ENCODE measurements at places on chromosomes 12 and 14.

DNA sequence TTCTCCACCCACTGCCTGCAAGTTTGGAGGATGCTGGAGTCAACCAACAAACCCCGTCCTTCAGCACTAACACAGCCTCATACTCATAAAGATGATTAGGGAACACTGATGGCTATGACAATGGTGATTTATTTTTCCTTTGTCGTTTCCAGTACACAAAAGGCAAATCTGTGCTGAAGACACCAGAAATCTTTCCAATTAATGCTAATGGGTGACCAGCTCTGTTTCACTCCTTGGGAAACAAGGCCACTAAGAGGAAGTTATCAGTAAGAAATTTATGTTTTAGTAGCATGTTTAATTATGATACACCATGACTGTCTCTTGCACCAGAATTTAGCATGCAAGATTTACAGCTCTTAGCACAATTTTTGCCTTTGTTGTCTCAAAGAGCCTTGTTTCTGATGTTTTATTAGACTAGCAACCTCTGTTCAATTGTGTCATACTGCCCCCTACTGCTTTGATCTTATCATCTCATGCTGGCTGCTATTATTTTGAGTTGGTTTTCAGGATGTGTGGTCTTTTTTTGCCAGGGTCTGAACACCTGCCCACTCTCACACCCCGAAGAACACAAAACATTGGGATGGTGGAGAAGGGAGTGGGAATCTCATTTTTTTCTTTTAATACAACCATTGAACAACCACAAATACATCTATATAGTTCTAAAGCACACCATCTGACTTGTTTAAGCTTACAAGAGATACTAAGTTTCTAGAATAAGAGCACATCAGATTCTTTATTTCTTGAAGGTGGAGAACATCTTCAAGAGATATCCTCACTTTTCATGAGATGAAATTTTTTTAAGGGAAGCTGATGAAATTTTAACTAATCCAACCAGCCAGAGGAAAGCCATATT lies 160.9 kb downstream of the SPTSSA start:
- DNase-seq: no peak

GRCh38 chr12:109899783-109900751 lies at the start of gene TCHP:
Gene TCHP (plus strand): TSS chr12:109900274. CDS start chr12:109903027, 2,753 bp downstream.
- peak; percentile 90 for DNase-seq

DNA sequence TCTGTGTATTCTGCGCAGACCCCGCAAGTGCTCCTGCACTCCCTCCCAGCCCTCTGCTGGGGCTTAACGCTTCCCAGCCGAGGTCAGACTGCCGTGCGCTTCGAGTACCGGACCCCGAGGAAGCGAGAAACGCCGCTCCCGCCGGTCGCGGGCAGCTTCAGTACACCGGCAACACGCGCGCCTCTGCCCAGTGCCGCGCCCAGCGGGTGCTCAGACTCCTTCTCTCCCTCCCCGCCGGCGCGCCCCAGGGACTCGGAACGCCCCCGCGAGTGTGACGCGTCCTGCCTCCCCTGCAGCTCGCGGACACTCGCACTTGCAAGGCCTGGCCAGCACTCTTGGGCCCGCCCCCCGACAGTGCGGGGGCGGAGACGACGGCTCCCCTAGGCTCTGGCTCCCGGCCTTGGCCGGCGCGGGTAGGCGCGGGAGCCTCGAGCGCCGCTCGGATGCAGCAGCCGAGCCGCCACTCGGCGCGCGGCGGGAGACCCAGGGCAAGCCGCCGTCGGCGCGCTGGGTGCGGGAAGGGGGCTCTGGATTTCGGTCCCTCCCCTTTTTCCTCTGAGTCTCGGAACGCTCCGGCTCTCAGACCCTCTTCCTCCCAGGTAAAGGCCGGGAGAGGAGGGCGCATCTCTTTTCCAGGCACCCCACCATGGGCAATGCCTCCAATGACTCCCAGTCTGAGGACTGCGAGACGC lies at the start of gene PTGER2:
Gene PTGER2, plus strand, starts transcription at position 410 of the 692 bp plus-strand sequence. Its CDS starts 237 bp downstream, at position 647.
- peak; percentile 92 for DNase-seq

DNA sequence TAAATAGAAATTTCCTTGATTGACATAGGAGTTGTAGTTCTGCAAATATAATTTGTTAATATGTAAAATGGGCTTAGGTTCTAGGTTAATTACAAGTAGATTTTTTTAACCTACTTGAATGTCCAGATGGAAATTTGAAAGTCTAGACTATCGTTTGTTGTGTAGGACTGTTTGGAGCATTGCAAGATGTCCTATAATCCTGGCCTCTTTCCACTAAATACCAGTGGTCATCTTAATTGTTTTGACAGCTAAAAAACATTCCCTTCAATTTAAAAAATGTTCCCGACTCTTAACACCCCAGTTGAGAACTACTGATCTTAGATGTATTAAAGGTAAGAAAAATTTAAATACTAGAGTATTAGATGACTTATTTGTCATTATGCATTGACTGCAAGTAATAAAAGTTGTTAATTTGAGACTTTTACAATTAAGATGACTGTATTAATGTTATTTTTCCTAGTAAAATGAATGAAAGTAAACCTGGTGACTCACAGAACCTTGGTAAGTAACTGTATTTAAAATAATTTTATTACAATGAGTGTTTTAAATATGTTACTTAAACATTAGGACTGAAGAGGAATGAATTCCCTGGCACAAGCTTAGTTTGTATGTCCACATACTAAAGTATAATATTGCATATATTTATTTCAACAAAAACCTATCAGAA lies 21.8 kb downstream of the G2E3 start:
- DNase-seq: no peak

DNA sequence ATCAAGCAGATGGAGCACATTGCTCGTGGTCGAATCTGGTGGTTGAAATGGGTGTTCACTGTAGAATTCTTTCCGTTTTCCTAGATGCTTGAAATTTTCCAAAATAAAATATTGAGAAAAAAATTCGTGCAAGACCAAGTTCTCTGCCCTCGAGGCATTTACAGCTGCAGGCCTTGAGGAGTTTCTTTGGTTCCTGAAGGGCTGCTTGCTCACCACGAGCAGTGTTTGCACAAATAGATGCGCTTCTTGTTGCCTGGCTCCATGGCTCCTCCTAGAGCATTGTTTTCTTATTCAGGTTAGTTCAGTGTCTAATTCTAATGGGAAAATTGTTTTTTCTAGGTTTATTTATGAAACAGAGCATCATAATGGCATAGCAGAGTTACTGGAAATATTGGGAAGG lies 74.5 kb upstream of the DYNC1H1 start:
- DNase-seq: no peak

DNA sequence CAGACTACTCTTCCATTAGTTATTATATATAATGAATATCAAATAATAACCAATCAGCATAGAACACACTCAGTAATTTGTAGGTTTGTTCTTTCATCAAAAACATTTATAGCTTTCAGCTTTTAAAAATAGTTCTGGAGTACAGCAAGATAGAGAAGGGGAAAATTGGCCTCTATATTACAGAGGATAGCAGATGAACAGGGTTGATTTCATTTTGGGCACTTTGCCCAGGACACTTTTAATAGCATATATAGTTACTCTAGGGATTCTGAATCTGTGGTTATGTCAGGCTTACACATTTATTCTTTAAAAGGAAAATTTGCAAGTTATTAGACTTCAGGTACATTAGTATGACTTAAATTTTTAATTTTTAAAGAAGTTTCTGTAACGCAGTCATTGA lies 52.6 kb downstream of the IFT81 start:
- no peak for DNase-seq

- DNase-seq: no peak
Measured at GRCh38 chr12:125259178-125259867, 194.1 kb downstream of the AACS start.

GRCh38 chr12:25248137-25248536 lies 2.6 kb downstream of the KRAS start:
- no peak for DNase-seq

DNA sequence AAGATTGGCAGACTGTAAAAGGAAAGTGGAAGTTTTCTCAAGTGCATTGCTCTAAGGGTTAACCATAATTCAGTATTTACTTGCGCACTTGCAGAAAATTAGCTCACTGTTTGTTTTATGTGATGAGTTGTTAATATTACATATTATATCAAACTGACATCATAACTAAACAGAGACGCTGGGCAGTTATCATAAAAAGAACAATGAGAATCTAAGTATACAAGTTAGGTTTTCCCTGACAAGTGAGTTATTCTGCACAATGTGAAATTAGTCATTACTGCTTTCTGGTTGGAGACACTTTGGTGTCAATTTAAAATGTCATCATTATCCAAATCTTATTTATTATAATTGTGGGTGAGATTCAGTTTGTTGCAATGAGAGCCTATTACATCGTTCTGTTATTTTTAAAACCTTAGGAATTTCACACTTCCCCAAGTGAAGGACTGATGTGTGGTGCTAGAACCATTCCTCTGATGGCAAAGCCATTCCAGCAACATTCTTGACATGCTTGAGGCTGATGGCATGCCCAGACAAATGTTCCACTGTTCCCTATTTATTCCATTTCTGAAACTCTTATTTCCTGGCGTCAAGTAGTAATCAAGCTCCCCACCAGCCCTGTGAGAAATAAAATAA lies 90.1 kb upstream of the FLRT2 start:
- no peak for DNase-seq

DNA sequence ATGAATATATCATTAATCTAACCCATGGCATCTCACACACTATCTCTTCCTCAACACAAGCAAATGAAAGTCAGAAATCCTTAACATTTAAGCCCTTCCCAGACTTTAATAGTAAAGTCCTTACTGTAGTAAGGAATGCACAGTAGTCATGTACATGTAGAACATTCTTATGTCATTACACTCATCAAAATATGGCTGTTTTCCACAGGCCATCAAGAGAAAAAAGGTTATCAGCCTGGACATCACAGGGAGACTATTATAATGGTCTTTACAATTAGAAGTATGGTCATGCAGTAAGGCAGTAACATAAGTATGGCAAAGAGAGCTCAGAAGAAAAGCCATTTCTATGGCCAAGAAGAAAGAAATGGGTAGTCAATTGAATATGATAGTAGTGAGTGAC lies 121.2 kb downstream of the SLC6A15 start:
- DNase-seq: no peak

DNA sequence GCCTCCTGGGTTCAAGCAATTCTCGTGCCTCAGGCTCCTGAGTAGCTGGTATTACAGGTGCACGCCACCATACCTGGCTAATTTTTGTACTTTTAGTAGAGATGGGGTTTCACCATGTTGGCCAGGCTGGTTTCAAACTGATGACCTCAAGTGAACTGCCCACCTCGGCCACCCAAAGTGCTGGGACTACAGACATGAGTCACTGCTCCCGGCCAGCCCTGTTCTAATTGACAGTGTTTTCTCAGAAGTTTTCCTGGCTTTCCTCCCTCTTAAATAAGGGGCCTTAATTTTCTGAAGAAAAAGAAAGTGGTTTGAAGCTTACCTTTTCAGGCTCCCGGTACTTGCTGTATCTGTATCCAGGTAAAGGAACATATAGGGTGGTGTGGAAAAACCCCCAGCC lies 1.7 kb downstream of the HAL start:
- no peak for DNase-seq

DNA sequence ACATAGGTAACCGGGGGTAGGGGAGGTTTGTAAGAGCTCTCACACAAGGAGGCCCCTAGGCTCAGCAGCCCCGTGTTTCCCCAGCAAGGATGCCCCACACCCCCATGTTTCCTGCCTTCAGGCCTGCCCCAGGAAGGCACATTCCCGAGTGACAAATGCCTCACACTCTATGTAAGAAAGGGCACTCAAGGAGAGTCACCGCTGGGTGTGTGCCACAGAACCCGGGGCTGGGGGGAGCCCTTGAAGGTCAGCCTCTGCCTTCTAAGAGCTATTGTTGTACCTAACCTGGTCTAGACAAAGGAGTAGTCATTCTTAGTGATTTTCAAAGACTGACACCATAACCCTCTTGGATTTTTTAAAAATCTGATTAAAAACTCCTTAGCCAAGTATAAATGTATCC lies 333.6 kb downstream of the DPF3 start:
- DNase-seq: no peak

GRCh38 chr14:49999146-49999761 lies 106.4 kb downstream of the ARF6 start:
- peak; percentile 91 for DNase-seq

- no peak for DNase-seq
Measured at GRCh38 chr12:19689801-19690472, 250.6 kb downstream of the AEBP2 start.

- DNase-seq: no peak
Measured at GRCh38 chr12:13713556-13714410, 267.6 kb downstream of the GRIN2B start.

DNA sequence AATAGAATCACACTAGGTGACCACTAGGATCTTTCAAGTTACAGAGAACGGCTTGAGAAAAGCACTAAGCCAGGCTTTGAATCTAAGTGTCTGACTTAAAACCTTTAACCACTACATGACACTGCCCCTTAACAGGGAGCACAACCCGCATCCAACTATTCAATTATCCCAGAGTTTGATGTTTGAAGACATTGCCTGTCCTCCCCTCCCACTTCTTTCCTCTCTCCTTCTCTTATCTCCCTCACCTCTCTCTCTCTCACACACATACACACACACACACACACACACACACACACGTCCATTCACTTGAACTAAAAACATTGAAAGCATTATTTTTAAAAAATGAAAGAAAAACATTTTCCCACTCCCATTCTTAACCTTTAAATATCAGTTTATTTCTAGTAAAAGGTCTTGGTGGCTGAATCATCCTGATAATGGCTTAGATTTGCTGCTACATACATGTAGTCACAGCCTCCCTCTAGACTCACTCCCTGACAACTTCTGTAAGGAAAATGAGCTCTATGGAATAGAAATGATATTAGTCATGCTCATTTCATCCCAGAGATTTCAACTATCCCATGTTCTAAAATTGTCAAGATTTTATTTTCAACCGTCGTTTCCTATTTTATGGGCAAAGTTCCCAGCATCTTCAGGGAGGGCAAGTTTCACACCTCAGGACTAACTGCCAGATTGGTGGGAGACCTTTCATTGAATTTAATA lies 53.5 kb upstream of the RAP1B start:
- DNase-seq: no peak

DNA sequence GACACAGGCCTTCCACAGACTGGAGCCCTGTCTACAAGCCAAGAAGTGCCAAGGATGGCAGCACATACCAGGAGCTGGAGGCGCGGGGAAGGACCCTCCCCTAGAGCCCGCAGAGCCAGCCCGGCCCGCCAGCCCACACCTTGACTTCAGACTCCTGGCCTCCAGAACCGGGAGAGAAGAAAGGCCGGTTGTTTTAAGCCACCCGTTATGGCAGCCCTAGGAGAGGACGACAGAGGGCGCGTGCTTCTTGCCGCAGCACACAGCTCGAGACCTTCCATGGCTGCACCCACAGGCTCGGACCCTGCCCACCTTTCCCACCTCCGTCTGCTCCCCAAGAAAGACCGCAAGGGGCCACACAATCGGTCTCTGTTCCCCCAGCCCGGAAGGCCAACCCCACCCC lies 53.7 kb downstream of the RNF34 start:
- no peak for DNase-seq

GRCh38 chr12:39426636-39427240 lies 16.2 kb downstream of the KIF21A start:
- no peak for DNase-seq

- peak; percentile 46 for DNase-seq
Measured at GRCh38 chr12:108637222-108637971, 3.7 kb upstream of the SELPLG start.

- no peak for DNase-seq
Measured at GRCh38 chr12:92363295-92364146, 217.9 kb upstream of the BTG1 start.

Data from suprapubic skin (tissue), 4 donors.